D721Med (cell line): ENCODE measurements at places on chromosomes 7 and 10.

GRCh38 chr7:15554081-15554480 is 7.7 kb downstream of the AGMO start:
- no peak for DNase-seq

DNA sequence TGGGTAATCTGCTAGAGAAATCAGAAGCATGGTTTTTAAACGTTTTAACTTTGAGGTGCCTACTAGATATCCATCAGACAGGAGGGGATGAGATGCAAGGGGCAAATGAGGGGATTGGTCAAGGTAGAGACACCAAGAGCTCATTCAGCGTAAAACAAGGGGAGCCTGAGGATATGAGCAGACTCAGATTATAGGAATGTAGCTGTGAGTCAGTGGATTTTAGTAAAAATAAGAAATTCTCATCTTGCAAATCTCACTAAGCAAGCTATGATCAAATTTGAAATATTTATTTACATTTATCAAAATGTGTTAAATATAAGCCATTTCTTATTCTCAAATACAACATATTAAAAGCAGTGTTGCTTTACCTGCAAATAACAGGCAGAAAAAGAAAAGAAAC is 21.4 kb upstream of the TFEC start:
- DNase-seq: no peak

GRCh38 chr10:10462151-10462941 is 555.3 kb upstream of the CELF2 start:
- no peak for DNase-seq

- no peak for DNase-seq
These were observed 11.6 kb upstream of the CAMK1D start for GRCh38 chr10:12337453-12338372.

DNA sequence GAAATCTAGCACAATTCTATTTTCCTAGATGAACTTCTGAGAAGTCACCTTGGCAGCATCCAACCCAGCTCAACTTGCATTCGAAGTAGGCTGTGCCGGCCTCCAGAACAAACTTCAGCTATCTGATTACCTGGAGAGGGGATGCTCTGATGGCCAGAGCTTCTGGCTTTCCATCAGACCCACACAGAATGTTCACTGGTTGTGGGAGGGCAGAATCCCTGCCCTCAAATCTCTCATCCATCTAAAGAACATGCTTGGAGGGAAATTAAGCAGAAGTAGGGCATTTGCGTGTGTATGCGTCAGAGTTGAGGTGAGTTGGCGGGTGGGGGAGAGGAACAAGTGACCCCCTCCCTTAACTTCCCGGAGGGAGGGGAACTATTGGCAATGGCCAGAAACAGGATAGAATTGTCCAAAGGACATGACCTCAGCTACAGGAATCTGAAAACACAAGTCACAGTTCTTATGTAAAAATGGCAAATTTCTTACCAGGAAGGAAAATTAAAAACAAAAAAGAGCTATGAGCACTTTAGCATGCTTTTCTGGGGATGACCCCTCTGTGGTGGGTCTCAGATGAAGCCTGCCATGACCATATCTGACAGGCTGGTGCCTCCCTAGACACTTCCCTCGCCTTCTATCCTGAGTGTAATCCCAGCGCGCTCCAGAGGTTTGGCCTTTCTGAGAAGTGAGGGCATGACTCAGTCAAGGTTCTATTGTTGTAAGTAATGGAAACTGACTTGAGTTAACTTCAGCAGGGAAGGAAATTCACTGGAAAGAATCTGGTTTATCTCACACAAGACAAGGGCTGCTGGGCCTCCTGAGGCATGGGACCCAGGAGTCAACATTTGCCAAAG is 278.8 kb downstream of the RPS24 start:
- DNase-seq: no peak

DNA sequence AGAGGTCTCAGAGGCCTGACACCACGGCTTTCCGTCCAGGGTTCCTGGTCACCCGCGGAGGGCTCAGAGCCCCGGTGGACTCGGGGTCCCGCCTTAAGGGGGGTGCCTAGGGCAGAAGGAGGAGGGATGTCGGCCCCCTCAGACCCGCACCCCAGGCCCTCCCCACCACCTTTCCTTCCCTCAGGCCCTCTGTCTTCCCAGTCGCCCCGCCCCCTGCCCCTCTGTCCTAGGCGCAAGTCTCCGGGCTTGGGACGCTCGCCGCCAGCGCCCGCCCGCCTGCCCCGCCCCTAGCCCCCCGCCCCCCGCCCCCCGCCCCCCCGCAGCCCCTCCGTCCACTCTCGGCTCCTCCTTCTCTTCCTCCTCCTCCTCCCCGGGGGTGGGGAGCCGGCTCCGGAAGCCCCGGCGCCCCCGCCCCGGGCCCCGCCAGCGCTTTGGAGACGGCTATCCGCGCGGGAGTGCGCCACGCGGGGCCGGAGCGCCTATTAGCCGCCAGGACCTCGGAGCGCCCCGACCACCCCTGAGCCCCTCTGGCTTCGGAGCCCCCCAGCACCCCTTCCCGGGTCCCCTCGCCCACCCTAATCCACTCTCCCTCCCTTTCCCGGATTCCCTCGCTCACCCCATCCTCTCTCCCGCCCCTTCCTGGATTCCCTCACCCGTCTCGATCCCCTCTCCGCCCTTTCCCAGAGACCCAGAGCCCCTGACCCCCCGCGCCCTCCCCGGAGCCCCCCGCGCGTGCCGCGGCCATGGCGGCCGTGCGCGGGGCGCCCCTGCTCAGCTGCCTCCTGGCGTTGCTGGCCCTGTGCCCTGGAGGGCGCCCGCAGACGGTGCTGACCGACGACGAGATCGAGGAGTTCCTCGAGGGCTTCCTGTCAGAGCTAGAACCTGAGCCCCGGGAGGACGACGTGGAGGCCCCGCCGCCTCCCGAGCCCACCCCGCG is at the start of gene AEBP1:
Gene AEBP1 (plus strand): TSS at position 423 of the 937 bp plus-strand sequence. CDS start 321 bp downstream, at position 744.
- DNase-seq: peak; percentile 92

DNA sequence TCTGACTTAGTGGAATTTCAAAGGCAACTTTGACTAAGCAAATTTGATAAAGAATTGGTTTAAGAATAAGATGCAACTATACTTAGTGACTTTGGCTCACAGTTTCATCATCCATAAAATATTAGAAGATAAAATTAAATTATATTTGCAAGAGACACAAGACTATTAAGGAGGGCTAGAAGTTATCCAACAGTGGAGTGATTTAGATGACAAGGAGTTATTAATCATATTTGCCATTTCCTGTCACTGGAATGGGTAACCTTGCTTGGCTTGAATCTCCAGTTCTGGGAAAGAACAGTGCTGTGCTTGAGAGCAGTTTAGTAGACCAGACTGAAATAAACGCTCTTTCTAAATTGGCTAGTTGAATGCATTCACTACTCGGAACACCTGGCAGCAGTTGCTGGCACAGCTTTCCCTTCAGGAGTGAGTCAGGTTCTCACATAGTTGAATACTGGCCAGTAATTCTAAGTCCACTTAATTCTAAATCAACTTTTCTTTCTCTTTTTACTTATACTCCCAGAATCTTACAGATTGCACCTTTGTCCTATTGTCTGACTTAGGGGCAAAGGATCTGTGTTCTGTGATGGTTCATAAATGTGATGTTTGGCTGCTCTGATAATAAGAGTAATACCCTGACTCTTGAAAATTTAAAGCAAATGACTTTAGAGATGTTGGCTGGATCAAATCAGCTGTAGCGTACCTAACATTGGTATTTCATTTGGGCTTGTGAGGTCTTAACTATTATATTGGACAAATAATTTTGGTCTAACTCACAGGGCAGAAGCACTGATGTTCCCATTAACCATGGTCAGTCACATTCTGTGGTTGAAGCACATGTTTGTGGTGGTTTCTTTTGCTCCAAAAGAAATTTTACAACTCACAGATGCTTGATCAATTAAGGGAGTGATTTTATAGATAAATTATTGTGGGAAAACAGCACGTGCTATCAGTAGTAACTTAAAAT is 16.6 kb downstream of the STMP1 start:
- DNase-seq: no peak

DNA sequence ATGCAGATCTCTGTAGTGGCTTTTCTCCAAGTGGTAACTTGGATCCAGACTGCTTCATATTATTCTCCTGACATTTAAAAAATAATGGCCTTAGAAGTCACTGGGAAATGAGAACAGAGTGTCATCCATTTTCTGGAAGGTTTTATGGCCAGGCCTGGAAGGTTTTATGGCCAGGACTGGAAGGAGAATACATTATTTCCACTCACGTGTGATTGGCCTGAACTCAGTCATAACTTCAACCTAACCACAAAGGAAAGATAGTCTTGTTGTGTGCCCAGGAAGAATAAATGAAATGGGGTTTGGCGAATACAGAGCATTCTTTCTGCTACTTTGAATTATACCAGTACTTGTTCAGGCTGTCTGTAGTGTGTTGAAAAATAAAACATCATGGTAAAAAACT is 360.9 kb downstream of the GPAM start:
- DNase-seq: no peak

DNA sequence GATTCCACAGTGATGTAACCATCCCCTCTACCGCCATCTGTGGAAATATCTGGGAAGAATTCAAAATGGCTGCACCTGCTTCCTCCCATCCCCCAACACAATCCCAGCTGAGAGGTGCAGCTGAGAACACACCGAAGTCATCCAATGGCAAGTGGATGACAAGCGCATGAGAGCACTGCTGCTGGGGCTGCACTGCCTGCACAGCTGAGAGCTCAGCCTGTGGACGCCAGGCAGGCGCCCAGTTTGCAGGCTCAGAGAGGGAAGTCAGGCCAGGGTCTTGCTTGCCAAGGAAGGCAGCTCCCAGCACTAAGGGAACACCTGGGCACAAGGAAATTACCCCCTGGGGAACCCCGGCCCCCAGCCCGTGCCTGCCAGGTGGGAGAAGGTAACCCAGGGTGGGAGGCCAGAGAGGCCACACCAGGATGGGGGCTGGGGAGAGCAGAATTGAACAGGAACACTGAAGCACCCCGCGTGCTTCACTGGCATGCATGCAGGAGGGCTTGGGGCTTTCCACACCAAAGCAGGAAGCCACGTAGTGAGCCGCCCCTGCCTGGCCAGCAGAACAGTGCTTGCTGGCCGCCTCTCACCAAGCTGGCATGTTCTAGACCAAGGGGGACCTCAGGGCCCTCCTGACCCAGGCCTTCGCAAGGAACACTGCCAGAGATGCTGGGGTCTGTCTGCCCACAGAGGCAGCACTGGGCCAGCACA is 46.2 kb downstream of the FAM53B start:
- no peak for DNase-seq

- no peak for DNase-seq
These were observed 264.7 kb downstream of the PAXIP1 start for GRCh38 chr7:154738216-154738615.

- DNase-seq: no peak
These were observed 294.1 kb upstream of the YAE1 start for GRCh38 chr7:39272111-39272510.

DNA sequence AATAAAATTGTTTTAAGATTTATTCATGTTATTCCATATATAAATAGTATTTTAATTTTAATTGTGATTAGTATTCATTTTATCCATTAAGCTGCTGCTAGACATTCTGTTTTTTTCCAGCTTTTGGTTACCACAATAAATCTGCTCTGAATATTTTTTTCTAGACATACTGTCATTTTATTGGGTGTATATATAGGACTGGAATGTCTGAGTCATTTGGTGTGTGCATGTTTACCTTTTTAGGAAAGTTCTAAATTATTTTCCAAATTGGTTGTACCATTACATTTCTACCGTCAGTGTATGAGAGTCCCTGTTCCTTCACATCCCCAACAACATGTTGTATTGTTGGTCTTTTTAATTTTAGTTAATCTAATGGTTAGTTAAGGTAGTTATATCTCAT is 1138.1 kb downstream of the REEP3 start:
- no peak for DNase-seq

GRCh38 chr10:64690194-64690593 is 1169.0 kb downstream of the REEP3 start:
- DNase-seq: no peak

DNA sequence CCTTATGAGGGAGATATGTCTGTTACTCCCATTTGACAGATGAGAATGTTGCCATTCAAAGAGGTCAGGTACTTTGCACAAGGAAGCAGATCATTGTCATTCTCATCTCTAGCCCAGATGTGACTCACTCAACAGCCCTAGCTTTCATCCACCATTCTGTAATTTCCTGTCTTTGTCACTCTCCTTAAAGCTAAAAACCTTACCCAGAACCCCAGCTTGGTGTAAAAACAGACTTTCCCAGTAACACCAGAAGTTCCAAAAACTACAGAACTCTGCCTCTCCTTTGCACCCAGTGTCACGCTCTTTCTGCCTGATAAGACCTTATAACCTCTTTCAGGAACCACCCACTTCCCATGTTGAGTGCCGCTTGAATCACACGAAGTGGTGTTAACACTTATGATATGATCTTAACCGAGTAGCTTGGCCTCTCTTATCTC is 89.1 kb upstream of the SP4 start:
- no peak for DNase-seq

GRCh38 chr7:3260401-3260715 is 40.7 kb upstream of the SDK1 start:
- no peak for DNase-seq

DNA sequence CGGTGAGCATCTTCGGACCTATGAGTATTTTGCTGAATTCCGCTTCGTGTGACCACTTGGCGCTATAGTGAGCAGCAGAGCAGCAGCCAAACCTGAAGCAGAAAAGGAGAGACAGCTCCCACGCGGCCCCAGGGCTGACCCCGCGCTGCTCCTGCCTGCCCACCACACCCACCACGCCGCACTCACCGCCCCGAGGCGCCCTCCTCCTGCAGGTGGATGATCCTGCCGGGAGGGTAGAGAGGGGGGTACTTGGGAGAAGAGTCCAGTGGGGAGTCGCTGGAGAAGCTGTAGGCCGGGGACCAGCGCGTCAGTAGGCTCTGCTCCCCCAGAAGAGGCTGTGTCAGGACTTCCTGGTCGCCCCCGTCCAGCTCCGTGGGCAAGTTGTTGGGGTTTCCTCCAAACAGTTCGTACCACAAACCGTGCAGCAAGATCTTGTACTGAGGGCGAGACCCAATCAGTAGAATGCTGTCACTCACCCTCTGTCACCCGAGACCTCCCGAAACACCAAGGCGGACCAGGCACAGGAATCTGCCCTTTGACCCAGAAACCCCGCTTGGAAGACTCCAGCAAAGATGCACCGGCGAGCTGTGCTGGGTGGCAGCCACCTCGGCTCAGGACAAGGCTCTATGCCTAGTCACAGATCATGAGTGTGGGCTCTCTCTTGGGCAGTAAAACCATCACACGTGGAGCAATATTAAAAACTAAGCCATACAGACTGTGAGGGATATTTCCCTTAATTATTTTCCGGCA is 37.6 kb downstream of the DAGLB start:
- no peak for DNase-seq

GRCh38 chr7:84102213-84102612 is 92.4 kb downstream of the SEMA3A start:
- no peak for DNase-seq

DNA sequence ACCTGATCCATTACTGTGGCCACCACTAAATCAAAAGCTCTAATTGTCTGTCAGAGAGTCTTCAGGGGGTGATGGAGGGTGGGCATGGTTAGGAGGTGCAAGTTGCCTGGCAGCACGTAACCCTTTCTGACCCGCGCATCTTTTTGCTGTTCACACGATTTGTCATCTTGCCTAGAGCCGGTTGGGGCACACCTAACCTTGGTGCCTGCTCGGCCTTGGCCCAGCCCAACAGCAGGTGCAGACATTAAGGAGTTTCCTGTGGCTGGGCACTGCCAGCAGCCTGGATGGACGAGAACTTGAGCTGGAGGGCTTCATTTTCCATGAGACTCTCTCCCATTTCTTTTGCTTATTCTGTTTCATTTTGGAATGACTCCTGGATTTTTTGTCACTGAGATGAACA is 41.0 kb upstream of the PTF1A start:
- DNase-seq: no peak
